ENCODE measurements at places on chromosomes 12 and 14. TPM values are rescaled to one million over a fixed set of nuclear protein-coding genes. Genes with fewer than 3 reads are reported as not detected.

POLE gene
- total RNA-seq: 111 TPM

BTG1 gene
- 32.7 TPM for total RNA-seq

PRKD1 gene
- total RNA-seq: 6.8 TPM

SLCO1A2 gene
- total RNA-seq: 4.4 TPM

PRR4 gene
- total RNA-seq: not detected

TCL1B gene
- total RNA-seq: 9.6 TPM

BEGAIN gene
- total RNA-seq: 3.0 TPM

SRRM4 gene
- 1.1 TPM for total RNA-seq

CLEC1B gene
- total RNA-seq: not detected

PLBD1 gene
- total RNA-seq: 12.3 TPM
